Stimulated activated CD8-positive, alpha-beta memory T cell treated with anti-CD3 and anti-CD28 coated beads, Interleukin-7, amount 100 ng/mL, for 4 hours (primary cell): ENCODE measurements at places on chromosomes 3 and 15.

DNA sequence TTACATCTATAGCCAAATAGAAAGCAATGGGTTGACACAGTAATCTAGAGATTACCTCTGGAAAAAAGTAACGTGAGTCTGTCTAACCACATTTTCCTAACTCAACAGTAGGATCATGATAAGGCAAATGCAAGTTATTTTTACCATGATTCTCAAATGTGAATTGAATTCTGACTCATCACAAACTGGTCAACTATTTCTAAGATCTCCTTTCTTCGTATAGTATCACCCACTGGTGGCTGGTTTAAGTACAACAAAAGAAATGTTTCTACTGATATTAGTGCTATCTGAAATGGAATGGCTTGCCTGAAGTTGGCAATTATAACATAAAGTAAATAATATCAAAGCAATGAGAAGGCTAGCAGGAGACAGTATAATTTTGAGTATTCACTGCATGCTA is 102.2 kb downstream of the ABI3BP start:
- no peak for DNase-seq

- DNase-seq = no peak
These were observed 3.6 kb upstream of the EIF4E3 start for GRCh38 chr3:71728632-71729342.

DNA sequence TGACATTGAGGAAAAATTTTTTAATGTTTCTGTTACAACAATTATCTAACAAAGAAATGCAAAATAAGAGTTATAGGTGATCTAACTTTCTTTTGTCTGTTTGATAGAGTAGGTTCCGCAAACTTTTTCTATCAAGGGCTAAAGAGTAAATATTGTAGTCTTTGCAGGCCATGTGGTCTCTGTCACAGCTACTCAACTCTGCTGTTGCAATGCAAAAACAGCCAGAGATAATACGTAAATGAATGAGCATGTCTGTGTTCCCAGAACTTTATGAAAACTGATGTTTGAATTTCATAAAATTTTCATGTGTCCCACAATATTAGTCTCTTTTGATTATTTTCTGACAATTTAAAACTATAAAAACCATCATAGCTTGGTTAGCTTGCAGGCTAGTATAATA is 73.3 kb downstream of the SLC24A1 start:
- no peak for DNase-seq

DNA sequence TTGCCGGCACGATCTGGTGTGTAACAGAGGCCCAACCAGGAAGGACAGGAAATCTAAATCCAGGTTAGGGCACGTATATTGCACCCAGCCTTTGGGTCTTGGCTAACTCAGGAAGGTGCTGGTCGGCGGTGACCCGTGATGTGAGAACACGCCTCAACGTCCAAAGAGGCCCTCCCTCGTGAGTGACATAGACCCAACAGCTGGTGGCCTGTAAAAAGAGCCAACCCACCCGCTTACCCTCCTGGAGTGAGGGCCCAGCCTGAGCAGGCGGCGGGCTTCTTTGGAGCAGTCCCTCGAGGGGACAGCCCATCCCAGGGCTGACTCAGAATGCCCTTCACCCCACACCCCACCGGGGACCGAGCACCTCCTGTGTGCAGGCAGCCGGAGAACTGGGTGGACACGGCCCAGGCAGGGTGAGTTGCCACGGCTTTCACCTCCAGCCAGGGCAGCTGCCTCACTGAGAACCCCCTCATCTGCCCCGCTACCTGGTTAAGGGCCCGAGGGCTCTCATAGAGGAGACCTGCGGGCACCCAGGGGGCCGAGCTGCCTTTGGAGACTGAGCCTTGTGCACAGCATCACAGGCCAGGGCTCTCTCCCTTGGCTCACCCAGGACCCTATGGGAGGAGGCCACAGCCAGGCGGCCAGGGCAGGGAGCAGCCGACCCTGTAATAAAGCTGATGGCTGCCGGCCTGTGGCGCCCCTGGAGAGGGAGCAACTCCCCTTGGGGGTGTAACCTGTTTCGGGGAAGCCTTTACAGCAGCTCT is 41.8 kb downstream of the ZNF710 start:
- DNase-seq = no peak

GRCh38 chr3:25427942-25428788 is at the start of gene RARB:
TSS of gene RARB (plus strand) at chr3:25428263. CDS start at chr3:25428732, 469 bp downstream.
- DNase-seq = no peak

- DNase-seq = no peak
These were observed 503.0 kb downstream of the NTRK3 start for GRCh38 chr15:87753539-87753938.

DNA sequence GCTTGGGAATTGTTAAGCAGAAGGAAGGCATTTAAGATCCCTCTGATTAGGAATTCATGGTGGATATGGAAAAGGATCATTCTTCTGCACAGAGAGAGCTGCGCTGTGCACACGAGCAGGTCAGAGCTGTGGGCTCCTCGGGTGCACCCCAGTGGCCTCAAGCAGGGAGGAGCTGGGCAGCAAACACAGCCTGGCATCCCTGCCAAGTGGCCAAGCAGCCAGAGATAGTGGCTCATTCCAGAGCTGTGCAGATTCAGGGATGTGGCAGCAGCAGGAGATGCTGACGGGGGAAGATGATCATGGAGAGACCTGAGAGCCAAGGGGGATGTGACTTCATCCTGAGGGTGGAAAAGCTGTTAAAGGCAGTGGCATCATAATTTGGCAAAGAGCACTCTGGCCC is 55.9 kb downstream of the LRRK1 start:
- DNase-seq = no peak

GRCh38 chr15:97930230-97930629 is 30.3 kb upstream of the ARRDC4 start:
- DNase-seq = no peak

DNA sequence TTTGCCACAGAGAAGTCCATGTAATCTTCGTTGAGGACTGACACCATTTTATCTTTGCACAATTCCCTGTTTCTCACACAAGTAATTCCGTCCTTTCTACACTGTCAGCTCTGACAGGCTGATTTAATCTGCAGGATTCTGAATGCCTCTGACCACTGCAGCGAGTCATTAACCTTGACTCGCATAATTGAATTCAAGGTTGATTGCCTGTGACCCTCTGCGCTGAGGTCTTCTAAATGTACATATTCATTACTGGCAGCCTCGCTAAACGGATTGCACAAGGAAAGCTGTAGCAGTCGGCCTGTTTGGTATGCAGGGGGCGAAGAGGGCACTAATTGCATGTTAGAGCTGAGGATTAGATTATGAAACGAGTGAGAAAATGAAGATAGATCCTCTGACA is 147.8 kb downstream of the SHOX2 start:
- no peak for DNase-seq
